Muscle of arm (tissue), 14 donors: ENCODE measurements at places on chromosomes 11 and 22.
A peak's percentile ranks its signal among the peaks of the same experiment; 100 is the strongest.

DNA sequence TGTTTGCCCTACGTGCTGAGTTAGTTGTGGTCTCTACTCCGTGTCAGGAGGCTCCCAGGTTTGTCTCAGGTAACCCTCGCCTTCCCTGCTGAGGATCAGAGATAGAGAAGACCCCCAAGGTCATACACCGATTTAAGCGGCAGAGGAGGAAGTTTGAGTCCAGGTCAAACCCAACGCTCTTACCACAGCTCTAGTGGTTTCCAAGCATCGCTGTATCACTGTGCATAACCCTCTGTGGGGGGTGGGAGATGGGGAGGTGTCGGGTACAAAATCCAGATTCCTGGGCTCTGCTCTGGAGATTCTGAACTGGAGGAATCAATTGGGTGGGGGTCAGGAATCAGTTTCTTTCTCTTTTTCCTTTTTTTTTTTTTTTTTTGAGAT, 627 bp downstream of the DNAJC4 start:
- no peak for DNase-seq

DNA sequence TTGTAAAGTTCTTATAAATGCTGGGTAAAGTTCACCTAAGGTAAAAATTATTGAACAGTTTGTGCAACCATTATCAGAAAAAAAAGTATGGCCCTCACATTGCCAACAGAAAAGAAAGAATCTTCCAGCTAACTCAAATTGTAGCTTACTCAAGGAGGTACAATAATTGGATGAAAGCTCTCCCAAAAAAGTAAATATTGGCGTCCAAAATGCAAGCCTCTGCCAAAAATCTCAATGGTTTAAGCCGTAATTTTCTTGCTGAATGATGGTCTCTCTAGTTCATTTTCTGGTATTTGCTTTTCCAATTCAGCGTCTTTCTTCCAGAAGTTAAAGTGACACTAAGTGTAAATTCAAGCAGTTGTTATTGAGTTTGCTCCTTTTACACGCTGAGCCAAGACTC, 727.3 kb downstream of the LRRC4C start:
- peak; percentile 18 for DNase-seq

GRCh38 chr22:32920032-32920628, 118.6 kb downstream of the TIMP3 start:
- no peak for DNase-seq

GRCh38 chr11:240315-240714, 3.5 kb downstream of the PSMD13 start:
- DNase-seq = no peak
